Posterior cingulate gyrus (tissue), 11 donors: ENCODE measurements at places on chromosomes 2 and 18.

- no peak for DNase-seq
These were observed 50.3 kb downstream of the DAPL1 start for GRCh38 chr2:158845444-158845843.

DNA sequence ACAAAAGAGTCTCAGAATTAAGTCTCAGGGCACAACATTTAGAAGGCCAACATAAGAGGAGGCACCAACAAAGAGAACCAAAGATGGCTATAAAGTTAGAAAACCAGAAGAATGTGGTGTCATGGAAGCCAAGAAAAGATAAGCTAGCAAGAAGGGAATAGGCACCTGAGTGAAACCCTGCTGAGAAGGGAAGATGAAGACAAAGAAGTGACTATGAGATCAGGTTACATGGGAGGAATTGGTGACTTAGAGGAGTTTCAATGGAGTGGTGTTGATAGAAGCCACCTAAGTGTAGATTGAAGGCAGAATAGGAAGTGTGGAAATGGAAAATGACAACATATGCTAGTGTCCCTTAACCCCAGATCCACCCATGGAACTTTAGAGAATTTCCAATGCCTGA lies 327.6 kb upstream of the KCNJ3 start:
- DNase-seq = no peak

DNA sequence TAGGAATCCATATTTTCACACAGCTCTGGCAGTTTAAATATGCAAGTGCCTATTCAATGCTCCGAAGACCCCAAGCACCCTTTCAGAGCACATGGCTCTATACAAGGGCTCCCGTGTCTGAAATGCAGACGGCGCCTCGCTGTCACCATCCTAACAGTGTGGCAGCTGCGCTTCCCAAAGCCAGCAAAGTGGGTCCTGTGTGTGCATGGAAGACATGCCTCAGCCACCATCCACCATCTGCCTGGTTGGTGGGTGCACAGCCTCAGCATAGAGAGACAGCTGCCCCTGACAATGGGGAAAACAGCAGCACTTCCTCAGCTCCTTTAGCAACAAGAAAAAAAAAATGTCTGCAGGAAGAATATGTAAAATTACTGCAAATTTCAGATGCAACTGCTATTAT lies 218.1 kb downstream of the SP3 start:
- DNase-seq = no peak

- no peak for DNase-seq
These were observed 10.5 kb downstream of the NAPG start for GRCh38 chr18:10536280-10536679.

- DNase-seq = no peak
These were observed 61.5 kb downstream of the EMILIN2 start for GRCh38 chr18:2908166-2908945.

- DNase-seq = no peak
These were observed 36.8 kb downstream of the LAMA3 start for GRCh38 chr18:23725827-23726661.

- DNase-seq = no peak
These were observed 5.8 kb upstream of the RIF1 start for GRCh38 chr2:151403914-151404313.

DNA sequence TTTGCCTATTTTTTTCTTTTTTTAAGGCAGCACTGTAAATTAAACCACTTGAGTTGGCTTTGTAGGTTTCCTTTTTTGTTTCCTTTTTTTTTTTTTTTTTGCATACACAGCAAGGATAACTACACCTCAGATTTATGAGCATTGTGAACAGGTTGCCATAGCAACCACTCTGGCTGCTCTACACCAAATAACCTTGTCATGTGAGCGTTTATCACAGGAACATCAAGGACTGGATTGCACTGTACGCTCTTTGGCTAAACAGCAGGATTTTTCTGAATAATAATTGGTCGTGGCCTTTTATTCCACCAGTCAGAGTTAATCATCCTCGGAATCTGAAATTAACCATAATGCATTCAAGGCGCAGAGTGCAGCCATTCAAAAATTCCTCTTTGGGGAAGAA lies 199.1 kb upstream of the SLC14A2 start:
- no peak for DNase-seq

DNA sequence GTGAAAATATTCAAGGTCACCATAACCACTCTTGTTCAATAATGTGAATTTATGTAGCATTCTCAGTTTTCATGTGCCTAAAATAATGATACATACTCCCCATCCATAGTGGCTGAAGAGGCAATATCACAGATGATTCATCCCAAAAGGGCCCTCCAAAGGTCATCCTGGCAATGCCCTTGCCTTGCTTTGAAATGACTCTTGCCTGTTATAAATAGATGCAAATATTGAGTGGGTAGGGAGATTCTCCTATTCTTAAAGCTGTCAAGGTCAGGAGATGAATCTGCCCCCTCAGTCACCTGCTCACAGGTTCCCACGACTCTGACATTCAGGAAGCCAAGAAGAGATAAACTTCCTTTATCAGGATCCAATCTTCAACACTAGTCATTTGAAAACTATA lies 490.5 kb downstream of the TNS1 start:
- no peak for DNase-seq

GRCh38 chr18:11034884-11035283 lies 114.5 kb downstream of the PIEZO2 start:
- DNase-seq = no peak

- no peak for DNase-seq
These were observed 1.9 kb upstream of the NABP1 start for GRCh38 chr2:191675807-191676721.

GRCh38 chr2:170310876-170311502 lies 133.0 kb downstream of the MYO3B start:
- DNase-seq = no peak

DNA sequence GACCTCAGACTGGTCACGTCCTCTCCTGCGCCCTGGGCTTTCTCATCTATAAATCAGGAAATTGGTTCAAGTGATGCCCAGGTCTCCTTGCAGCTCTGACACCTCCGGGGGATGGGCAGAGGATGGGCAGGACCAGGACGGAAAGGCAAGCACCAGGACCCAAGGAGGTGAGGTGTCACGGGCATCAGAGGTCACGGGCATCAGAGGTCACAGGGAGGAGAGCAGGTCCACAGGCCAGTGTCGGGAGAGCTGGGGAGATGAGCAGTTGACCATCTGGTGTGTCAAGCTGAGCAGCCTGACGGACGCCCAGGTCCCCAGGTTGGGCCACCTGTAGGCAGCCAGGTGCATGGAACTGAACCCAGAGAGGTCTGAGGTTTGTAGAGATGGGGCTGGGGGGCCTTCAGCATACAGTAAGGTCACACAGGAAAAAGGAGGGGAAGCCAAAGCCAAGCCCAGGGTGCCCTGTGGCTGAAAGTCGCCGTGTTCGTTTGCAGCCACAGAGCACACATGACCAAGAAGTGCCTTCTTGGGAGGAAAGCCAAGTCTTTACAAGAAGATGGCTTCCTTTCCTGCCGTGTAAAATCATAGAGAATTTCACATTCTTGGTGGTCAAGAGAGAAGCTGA lies 240.4 kb downstream of the ATAD2B start:
- DNase-seq = no peak

- no peak for DNase-seq
These were observed 278.8 kb upstream of the SLC14A2 start for GRCh38 chr18:45336448-45336847.

GRCh38 chr2:149002891-149003740 lies 35.4 kb upstream of the LYPD6B start:
- DNase-seq = no peak

- no peak for DNase-seq
These were observed 30.1 kb downstream of the CYP1B1 start for GRCh38 chr2:38045811-38046210.
